ENCODE measurements at places on chromosomes 5 and 9.
A peak's percentile ranks its signal among the peaks of the same experiment; 100 is the strongest.

DNA sequence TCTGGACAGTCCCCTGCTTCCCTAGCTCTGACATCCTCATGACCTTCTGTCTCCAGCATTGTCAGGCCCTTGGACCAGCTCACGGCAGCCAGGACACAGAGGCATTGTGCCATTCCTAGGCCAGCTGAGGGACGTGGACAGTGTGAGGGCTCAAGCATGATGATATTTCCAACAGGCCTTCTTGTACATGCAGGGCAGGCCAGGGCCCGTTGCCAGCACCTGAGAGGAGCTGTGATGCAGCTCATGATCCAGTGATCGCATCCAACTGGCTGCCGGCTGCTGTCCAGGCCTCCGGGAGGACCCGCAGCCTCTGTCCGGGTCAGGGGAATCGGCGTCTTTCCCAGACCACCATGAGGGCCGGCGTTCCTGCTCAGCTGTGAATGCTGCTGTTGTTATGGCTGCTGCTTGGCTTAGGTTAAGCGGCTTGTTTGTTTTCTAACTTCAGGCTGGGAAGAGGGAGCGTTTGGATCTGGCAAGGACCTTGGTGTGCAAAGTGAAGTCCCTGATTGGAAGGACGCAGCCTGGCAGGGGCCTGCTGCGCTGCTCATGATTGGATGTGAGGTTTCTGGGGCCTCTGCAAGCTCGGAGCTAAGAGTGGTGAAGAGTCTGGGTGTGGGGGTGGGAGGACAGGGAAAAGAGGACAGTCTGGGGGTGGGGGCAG, 53.8 kb downstream of the PDZD2 start:
- no peak for DNase-seq

GRCh38 chr9:127943731-127944144, 6.1 kb upstream of the DPM2 start:
- peak; percentile 82 for DNase-seq

- no peak for DNase-seq
Observed at GRCh38 chr5:111075520-111075919, 4.0 kb downstream of the TSLP start.

GRCh38 chr9:18893046-18893445, 140.0 kb downstream of the SAXO1 start:
- no peak for DNase-seq

DNA sequence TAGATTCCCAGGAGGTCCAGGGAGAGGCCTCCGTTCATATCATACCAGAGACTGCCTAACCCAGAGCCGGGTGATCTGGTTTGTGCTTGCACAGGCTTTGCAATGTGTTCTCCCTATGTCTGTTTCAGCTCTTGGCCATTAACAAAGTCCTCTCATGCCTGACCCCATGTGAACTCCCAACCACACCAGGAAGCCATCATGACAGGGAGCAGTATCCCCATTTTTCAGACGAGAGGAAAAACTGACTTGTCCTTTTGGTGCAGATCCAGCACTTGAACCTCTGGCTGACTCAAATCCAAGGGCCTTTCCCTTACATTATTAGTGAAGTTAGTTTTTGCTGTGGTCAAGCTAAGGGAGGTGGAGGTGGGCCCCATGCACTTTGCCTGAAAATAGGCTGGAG, 58.4 kb downstream of the TEX10 start:
- no peak for DNase-seq

DNA sequence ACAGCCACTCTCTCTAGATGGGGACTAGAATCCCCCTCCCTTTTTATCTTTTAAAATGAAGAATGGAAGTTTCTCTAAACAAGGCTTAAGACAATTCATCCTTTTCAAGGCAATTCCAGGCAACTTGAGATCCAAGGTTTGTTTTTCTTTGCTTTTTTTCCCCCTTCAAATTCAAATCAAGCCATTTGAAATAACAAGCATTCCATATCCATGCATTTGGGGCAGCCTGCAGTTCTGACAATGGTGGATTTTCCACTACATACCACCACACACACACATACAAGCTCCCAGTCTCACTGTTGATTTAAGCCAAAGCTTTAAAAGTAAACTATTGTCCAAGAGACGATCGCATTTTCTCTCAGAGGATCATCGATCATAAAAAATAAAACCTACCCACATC, 424 bp downstream of the INSYN2B start:
- no peak for DNase-seq

DNA sequence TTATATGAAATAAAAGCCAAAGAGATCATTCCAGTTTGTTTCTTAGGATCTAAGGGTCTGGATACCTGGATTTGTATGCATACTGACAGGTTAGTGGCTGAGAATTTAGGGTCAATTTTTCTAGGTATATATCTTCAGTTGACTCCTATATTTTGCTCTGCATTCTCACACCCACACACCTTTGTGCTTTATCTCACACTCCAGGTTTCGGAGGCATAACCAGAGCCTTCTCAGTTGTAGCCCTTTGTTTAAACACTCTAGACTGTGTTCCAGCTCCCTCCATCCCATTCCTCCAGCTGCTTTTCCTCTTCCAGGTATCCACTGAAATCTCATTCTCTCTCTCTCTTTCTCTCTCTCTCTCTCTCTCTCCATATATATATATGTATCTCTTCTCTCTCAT, 10.6 kb upstream of the MOCS2 start:
- DNase-seq = no peak

DNA sequence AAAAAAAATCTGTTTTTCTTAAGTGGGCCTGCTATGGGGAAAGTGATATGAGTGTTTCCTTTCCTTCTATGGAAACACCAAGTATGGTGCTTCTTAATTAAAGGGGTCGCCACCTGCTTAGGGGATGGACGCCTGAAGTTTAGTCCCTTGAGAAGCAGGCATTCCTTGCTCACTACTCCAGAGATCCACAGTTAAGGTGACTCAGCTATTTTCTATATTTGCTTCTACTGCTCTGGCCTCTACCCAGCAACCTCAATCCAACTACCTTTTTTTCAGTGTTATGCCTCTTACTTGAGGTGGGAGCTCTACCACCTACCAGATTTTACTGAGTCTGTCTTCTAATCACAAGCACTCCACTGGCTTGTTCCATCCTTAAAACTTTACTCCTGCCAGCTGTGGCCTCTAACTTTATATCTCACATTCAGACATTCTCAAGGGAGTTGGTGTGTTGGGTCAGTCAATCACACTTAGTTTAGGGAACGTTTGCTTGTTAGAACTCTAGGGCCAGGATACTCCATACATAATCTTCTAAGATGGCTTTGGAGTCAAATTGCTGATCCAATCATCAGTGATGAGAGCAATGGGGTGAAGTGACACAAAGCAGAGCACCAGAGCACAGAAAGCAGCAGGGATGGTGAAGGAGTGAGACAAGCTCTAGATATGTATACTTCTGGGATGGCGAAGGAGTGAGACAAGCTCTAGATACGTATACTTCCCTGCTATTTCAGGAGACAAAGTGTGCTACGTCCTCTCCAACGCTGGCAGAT, 708.1 kb downstream of the EFNA5 start:
- no peak for DNase-seq

DNA sequence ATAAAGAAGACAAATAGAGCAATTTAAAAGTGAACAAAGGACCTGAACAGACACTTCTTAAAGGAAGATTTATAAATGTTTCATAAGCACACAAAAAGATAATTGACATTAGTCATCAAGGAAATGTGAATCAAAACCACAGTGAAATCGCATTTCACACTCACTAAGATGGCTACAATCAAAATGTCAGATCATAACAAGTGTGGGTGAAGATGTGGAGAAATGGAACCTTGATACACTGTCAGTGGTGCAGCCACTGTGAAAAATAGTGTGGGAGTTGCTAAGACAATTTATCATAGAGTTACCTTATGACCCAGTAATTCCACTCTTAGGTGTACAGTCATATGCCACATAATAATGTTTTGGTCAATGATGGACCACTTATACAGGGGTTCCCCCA, 54.5 kb upstream of the HTR4 start:
- peak; percentile 7 for DNase-seq

GRCh38 chr9:126051446-126052130, 275.0 kb upstream of the MVB12B start:
- no peak for DNase-seq

- DNase-seq = no peak
Observed at GRCh38 chr5:122885045-122885517, 39.7 kb downstream of the SNX24 start.

DNA sequence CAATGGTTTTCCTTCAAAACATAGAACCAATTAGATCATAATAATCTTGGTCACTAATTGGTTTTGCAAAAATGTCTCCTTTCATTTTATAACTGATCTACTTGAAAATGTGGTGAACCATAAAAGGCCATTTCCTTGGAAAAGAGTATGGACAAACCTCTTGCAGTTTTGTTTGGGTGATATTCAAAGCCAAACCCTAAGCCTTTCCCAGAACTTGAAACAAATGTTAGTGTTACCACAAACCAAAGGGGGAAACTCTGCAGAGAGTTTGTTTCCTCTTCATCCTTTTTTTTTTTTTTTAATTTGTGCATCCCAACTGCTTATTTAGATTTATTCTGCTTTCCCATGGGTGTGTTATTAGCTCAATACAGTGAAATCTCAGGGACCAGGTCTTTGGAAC, 204.4 kb upstream of the ADAMTSL1 start:
- no peak for DNase-seq

- no peak for DNase-seq
Observed at GRCh38 chr9:123657099-123657498, 272.8 kb downstream of the DENND1A start.

DNA sequence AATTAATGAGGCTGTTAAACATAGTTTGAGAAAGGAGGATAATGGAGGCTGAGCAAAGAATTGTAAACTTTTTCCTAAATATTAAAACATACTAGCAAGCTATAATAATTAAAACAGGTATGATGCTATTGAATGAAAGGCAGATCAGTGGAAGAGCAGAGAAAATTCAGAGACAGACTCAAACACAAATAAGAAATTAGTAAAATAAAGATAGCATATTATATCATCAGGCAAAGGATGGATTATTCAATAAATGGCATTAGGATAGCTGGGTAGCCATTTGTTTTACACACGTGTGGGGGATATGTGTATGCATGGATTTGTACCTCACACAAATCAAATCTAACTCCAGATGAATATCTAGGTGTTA, 50.6 kb downstream of the MRPS27 start:
- no peak for DNase-seq

GRCh38 chr5:154031937-154032489, 6.7 kb downstream of the FAM114A2 start:
- DNase-seq = no peak

DNA sequence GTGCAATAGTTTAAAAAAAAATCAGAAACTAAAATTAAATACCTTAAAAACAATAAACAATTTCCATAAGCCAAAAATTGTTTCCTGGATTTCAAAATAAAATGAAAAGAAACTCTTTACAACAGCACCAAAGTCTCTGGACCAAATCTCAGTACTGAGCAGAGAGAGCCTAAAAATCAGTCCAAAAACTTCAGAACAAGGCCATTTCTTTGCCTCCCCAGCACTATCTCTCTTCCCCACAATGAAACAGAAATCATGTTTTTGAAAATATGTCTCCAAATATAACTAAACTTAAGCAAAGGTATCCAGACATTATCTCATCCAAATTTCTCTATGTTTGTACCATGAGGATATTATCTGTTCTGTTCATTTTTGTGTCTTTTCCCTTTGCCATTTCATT, 1.0 kb downstream of the FREM1 start:
- DNase-seq = no peak

DNA sequence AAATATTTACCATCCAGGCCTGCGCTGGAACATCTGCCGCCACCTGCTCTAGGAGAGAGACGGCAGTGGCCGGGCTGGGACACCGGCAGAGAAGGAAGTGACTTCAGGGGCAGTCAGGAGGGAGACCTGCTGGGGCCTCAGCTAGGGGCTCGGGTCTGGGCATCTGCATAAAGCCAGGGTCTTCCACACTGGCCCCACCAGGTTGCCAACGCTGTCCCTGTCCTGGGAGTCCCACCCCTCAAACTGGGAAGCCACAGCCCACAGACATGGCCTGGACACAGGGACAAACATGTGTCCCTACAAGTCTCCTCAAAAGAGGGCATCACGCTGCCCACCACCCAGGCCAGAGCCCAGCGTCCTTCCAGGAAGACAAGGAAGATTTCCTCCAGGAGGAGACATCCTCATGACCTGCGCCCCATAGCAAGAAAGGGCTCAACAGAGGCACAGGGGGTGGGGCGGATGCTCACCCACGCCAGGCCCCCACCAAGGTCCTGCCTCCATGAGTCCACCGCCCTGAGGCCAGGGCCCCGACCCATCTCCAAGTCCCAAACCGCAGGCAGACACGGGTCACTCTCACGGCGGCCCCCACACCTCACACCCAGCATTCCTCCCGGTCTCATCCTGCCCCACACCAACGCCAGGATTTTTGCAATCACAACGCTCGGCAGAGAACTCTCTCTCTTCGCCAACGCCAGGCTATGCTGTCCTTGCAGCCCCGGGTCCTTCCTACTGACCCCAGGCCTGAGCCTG, 9.0 kb downstream of the VAV2 start:
- no peak for DNase-seq

DNA sequence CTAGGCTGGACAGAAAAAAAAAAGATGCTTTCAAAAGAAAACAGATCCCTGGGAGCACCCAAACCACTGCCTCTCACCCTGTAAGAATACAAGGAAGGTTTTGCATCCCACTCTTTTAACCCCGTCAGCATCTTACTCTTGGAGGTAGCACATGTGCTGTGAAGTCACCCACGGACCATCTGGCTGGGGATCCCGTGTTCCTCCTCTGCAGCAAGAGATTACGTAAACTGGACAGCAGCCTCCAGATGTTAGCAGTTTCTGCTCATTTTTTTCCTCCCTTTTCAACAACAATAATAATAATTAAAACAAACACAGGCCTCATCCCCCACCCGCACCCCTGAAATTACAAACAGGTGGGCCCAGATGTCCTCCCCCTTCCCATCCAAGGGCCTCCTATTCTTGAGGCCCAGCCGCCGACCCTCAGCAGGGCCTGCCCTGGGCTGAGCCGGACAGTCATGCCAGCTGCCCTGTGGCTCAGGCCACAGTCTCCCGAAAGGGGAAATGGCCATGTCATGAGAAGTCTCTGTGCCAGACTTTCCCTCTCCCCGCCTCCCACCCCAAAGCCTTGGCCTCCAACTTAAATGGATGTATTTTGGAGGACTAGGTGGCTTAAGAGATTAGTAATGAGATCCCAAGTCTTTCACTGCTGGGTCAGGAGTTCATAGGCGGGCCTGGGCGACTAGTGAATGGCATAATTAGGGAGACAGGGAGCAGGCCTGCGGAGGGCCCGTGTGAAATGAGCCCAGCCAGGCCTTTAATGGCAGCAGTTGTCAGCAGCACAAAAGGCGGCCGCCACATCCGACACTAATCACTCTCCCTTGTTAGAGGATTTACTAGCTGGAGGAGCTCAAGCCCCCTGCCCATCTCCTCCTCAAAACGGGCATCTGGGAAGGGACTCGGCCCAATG, 165.1 kb downstream of the PAPPA start:
- no peak for DNase-seq

GRCh38 chr9:89534515-89535287, 36.8 kb upstream of the SEMA4D start:
- DNase-seq = no peak

- no peak for DNase-seq
Observed at GRCh38 chr5:174837919-174838902, 113.8 kb downstream of the MSX2 start.
